Epithelial cell of prostate (primary cell): ENCODE measurements at places on chromosomes 12 and 14.
A peak's percentile ranks its signal among the peaks of the same experiment; 100 is the strongest.

DNA sequence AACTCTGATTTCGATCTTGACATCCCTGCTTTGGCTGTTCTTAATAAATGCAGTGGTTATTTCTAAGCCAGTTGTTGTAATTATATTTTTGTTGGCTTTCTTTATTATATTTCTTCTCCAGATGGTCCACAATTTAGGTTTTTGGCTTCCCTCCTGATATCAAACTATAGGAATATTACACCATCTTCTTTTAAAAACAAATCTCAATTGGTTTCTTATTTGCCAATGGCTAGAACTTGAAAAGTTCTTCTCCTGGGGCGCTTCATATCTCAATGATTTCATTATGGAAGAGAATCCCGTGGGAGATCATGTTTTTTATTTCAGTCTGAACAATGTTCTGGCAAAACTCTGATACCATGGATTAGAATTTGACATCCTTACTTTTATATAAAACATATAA, 292.3 kb downstream of the FLRT2 start:
- DNase-seq = no peak

GRCh38 chr12:122004633-122005071, 17.0 kb upstream of the BCL7A start:
- DNase-seq = no peak

DNA sequence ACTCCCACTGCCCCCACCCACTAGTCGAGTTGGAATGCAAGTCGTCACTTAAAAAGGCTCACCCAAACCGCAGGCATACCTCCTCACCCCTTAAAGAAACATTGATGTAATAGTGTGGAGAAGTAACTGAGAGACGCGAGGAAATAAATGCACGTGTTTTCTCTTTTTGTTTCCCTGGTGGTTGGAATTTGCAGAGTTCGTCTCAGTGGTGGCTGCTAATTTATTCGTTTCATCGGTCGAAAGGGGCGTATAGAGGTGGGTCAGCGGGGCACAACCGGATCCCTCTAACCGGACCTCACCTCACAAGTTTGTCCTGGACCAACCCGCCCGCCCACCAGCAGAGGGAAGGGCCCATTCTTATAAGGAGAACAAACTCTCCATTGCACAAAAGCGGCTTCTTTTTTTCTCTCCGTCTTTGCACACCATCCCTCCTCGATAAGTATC, 5.0 kb upstream of the NPAS3 start:
- DNase-seq = no peak

DNA sequence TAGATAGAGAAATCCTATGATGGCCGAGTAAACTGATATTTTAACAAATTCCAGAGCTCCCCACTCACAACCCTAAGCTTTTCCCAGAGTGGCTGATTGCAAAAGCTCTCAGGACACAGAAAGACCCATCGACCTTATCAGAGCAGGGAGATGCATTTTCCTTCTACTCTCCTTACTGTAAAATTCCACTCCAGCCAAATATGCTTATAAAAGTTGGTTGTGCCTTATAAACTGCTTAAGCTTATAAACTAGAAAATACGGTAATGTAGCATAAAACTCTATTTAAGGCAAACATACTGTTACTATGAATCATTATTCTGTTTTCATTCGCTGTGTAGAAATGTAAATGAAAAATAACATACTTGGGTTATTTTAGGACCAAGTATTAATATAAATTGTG, 41.6 kb upstream of the TRHDE start:
- no peak for DNase-seq

GRCh38 chr14:99873653-99874052, 80.4 kb downstream of the EML1 start:
- no peak for DNase-seq

DNA sequence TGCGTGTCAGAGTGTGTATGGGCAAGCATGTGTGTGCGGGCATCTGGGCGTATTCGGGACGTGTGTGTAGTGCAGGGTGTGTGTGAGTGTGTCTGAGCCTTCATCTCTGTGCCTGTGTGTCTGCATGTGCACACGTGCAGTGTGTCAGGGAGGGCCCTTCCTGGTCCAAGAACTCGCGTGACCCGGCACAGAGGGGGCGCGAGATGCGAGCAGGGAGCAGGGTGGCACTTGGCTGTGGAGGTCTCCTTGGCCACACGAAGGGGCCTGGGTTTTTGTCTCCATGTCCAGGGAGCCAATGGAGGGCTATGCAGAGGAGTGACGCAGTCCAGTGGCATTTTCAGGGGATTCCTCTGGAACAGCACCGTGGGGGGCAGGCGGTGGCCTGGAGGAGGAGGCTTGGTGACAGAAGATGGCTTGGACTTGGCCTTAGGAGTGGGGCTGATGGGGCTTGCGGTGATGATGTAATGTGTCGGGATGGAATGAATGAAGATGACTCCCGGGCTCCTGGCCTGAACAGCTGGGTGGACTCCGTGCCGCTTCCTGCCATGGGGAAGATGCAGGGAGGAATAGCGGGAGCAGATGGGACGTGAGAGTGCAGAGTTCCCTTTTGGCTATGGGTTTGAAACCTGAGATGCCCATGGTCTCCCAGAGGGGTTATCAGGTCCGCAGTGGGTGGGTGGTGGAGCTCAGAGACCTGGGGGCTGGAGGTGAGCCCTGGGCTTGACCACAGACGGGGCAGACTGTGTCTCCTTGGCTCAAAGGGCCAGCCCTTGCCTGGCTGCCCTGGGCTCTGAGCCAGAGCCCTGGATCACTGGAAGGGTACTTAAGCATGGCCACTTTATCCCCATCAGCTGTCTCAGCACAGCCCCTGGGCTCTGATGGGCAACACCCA, 208.3 kb downstream of the PHETA1 start:
- DNase-seq = no peak

- no peak for DNase-seq
These were observed 156.6 kb downstream of the TSPAN9 start for GRCh38 chr12:3233797-3234196.

GRCh38 chr12:50056639-50056976, 788 bp upstream of the ASIC1 start:
- DNase-seq = no peak

GRCh38 chr14:29102266-29102665, 335.7 kb downstream of the FOXG1 start:
- DNase-seq = no peak

GRCh38 chr14:97777622-97778355, 980.6 kb downstream of the VRK1 start:
- no peak for DNase-seq

- no peak for DNase-seq
These were observed 76.1 kb upstream of the SAV1 start for GRCh38 chr14:50744231-50744630.

GRCh38 chr12:17579205-17580026, 510.6 kb downstream of the RERGL start:
- no peak for DNase-seq

- DNase-seq = no peak
These were observed 92.9 kb upstream of the TBX3 start for GRCh38 chr12:114776731-114777442.

GRCh38 chr14:50864237-50864636, 7.6 kb upstream of the ABHD12B start:
- DNase-seq = no peak

DNA sequence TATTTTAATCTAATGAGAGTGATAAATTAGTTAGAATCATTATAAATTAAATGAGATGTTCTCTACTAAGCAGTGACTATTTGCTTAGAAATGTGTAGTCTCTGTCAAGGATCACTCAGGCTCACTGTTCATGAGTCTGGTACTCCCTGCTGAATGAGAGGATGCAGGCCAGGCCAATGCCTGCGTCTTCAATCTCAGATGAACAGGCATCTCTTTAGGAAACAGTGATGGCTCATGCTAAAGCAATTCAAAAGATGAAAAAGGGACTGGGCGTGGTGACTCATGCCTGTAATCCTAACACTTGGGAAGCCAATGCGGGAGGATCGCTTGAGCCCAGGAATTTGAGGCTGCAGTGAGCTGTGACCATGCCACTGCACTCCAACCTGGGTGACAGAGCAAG, 106.8 kb downstream of the ZFC3H1 start:
- peak; percentile 27 for DNase-seq

DNA sequence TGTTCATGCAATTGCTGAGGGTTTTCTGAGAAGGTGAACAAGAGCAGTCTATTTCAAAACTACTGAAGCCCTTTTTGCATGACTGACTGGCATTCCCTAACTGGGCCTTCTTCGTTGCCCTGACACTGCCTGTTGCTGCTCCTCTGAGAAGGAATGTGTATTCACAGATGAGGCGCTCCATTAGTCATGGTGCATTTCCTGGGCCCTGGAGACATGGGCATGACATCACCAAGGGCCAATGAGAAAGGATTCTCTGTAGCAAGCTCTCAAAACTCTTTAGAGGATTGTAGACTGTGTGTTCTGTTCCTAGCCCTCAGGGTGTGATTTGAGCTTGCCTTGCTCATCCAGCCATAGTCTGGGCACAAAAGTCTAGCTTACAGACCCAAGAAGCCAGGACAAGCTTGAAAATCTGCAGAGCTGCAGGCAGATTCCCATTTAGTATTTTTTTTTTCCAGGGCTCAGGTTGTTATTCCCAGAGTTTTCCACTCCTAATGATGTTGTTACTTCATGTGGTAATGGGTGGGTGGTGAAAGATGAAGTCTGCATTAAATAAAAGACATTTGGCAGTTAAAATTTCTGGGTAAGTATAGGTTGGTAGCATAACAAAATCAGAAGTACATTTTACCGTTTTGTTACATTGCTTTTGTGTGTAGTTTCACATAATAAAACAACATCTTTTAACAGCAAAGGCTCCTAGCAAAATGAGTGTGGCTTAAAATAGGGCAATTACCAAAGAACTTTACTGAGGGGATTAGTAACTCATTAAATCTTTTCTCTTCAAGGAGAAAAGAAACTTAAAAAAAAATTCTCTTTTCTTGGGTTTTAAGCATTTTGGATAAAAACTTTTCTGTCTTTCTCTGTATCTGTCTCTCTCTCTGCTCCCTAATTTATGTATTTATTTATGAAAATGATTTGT, 318.4 kb downstream of the RAD51B start:
- DNase-seq = peak; percentile 98

GRCh38 chr14:76348898-76349297, 27.0 kb upstream of the ESRRB start:
- no peak for DNase-seq

GRCh38 chr12:27534060-27534764, 10.2 kb downstream of the PPFIBP1 start:
- no peak for DNase-seq

DNA sequence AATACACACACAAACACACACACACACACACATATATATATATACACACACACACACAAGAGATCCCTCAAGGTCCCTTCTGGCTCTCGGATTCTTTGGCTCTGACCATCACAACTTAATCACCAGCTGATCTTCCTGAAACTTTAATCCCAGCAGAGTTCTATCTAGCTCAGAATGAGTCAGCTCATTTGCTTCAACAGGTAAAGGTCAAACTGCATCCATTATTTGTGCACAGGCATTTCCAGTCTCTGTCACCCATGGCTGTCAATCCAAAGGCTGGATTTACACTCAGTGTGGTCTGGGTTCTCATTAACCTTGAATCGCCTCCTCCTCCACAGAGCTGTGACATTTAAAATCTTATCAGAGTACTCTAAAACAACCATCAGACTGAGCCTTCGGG, 113.3 kb upstream of the TMPO start:
- peak; percentile 43 for DNase-seq

- no peak for DNase-seq
These were observed 106.8 kb downstream of the ESR2 start for GRCh38 chr14:64187331-64187730.

- peak; percentile 72 for DNase-seq
These were observed 117.4 kb downstream of the EML1 start for GRCh38 chr14:99910337-99911309.

- DNase-seq = no peak
These were observed 27.5 kb upstream of the MMP17 start for GRCh38 chr12:131800594-131801135.

GRCh38 chr14:56092763-56093162, 25.4 kb upstream of the PELI2 start:
- DNase-seq = peak; percentile 6

GRCh38 chr12:212415-212714, 1.6 kb downstream of the SLC6A12 start:
- DNase-seq = no peak

DNA sequence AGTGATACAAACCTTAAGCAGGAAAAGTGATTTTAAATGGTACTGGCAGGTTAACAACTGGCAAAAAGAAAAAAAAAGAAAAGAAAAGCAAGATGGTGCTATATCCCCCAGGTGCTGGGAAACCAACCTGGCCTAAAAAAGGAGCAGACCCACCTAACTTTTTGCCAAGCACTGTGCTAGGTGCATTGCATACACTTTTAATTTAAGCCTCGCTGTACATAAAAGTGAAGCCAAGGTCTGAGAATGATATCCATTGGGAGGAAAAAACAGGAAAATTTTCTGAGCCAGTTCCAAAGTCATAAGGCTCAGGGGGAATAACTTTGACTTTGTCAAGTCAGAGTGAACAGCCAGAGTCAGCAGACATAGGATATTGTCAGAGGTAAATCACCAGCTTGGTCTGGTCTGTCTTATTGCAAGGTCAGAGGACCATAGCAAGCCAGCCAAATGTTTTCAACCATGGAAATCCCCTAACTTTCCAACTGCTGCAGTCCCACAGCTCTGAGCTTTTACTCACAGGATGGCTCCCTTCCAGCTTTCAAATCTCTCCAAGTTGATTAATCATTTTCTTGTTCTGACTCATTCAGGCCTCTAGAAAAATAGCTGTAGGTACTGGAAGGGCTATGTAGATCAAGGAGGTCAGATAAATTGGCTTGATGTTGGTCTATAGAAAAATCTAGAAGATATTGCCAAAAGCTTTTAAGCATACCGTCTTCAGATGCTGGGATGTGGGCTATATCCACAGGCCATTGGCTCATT, 412.9 kb downstream of the RAD51B start:
- peak; percentile 94 for DNase-seq

- no peak for DNase-seq
These were observed 69.9 kb upstream of the CNTN1 start for GRCh38 chr12:40622246-40622838.

GRCh38 chr14:71267007-71267513, 359.8 kb downstream of the PCNX1 start:
- peak; percentile 8 for DNase-seq
